Fibroblast of skin of scalp (primary cell): ENCODE measurements at places on chromosomes 5 and 9.

DNA sequence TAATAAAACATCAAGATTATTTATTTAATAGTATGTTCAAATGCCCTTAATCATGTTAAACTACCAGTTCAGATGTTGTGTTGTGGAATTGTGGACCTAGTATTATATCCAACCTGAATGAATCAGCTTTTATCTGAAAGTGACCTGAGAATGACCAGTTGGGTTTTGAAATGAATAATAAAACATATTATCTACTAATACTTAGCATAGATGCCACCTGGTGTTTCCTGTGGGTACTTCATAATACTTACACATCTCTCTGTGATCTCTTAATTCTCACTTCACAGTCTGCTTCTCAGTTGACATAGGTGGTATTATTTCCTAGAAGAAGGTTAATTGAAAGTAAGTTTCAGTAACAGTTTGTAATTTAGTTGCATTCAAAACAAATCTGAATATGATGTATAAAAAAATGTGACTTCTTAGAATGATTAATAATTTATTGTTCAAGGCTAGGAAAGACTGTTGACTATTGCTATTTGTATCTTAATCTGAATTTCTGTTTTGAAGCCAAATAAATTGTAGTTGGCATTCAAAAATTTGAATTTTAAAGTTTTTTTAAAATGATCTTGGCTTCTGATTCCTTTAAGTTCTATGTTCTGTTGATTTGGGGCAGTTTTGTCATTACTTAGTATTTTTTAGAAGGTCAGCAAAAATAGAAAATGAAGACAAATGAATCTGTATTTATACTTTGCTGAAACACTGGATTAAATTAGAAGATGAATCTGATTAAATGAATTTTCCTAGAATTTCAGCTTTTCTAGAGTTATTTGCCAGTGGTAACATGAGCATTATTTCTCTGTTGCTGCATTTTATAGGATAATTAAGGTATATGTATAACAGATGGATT is 48.2 kb downstream of the KIF2A start:
- DNase-seq, result peak; percentile 42

- no peak for DNase-seq
Measured at GRCh38 chr9:134227451-134228411, 63.4 kb upstream of the RNU6ATAC start.

- DNase-seq, result peak; percentile 57
Measured at GRCh38 chr9:12922224-12922866, 147.5 kb downstream of the LURAP1L start.

- peak; percentile 69 for DNase-seq
Measured at GRCh38 chr5:132776131-132776937, 705 bp downstream of the SEPTIN8 start.

- DNase-seq, result no peak
Measured at GRCh38 chr9:135605238-135605781, 34.0 kb downstream of the GLT6D1 start.

- DNase-seq, result no peak
Measured at GRCh38 chr5:6730407-6730806, 17.2 kb downstream of the TENT4A start.

DNA sequence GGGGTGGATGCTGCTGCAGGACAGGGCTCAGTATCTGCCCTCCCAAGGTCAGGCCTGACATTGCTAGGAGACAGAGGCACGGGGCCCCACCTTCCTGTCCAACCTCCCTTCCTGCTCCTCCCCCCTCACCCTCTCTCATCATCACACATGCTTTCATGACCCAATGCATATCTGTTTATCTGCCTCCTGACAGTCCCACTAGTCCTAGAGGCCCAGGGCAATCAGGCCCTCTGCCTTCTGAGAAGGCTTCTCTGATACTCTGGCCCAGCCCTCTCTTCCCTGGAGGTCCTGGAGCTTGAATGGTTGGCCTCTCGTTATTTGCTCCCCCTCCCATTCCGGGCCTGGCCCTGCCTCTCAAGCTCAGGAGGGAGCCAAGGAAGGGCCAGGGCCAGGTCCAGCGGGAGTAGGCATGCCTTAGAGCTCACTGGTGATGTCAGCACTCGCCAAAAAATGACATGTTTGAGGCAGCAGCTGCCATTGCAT is 90.6 kb upstream of the SAP30L start:
- DNase-seq, result peak; percentile 63

GRCh38 chr5:137611011-137611580 is 112.0 kb upstream of the SPOCK1 start:
- DNase-seq, result no peak

GRCh38 chr9:111003182-111003581 is 35.1 kb downstream of the LPAR1 start:
- DNase-seq, result no peak

- no peak for DNase-seq
Measured at GRCh38 chr9:87139099-87139730, 191.9 kb upstream of the GAS1 start.

- no peak for DNase-seq
Measured at GRCh38 chr5:58818465-58818864, 235.6 kb downstream of the RAB3C start.

GRCh38 chr9:76585487-76586389 is 126.8 kb downstream of the GCNT1 start:
- DNase-seq, result no peak

DNA sequence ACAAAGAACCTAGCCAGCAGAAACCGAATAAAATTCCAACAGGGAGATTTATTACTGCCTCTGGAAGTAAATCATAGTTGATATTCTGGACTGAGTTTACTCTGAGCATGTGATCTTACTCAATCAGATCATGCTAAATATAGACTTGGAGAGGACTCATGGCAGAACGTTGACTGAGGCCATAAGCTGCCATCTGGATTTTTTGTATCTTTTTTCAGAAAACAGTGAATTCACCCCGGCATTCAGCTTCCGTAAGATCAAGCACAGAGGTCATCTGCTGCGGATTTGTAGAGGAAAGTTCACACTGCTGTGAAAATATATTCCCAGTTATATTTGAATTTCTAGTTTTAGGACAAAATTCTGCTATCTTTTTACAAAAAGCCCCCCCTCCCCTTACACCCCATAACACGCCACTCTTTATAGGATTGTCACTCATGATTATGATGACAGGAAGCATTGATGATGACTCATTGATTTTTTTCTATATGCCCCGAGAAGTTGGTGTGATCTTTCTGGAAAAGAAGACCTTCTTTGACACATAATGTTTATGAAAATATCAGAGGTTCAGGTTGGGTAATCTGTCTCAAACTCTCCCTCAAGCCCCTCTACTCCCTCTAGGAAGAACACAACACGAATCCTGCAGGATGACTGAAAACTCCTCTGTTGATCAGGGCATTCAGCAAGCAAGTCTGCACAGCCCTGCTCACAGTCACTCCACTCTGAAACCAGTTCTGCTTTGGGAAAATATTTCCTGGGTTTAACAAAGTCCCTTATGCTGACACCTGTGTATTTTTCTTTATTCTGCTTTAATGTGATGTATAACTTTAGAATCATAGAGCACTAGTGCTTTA is 70.8 kb downstream of the NXNL2 start:
- DNase-seq, result no peak

DNA sequence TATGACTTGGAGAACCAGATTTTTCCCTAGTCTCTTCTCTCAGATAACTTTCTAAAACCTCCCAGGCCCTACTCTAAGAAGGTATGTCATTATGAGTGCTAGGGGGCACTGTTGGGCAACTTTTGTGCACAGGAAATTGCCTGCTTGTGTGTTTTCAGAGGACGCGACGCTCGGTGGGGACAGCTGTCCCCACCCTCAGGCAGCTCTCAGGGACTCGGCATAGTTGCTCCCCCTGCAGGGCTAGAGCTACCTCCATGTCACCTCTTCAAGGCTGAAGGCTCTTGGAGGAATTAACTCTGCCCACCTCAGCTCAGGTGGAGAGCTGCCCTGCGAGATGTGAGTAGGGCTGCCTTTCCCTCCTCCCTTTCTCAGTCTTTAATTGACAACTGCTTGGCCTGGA is 10.2 kb upstream of the TIFAB start:
- peak; percentile 55 for DNase-seq

DNA sequence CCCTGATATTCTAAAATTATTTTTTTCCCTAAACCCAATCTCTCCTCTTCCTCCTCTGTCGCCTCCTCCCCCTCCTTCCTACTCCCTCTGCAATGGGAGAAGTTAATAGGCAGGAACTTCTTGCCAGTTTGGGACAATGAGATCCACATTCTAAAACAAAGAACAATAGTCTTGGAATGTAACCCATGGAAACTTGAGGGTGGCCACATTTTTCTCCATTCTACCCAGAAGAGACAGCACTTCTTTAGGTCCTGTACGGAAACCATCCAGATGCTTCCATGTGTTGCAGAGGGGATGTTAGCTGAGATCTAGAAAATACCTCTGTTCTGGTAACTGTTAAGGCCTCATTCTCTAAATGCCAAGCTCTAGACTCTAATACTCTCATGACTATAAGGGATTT is 10.0 kb downstream of the SPARC start:
- peak; percentile 63 for DNase-seq

GRCh38 chr5:155313518-155313917 is 300.0 kb downstream of the KIF4B start:
- DNase-seq, result no peak
